LHCN-M2 (cell line): ENCODE measurements at places on chromosomes 12 and 14. TPM values are rescaled to one million over a fixed set of nuclear protein-coding genes. Genes with fewer than 3 reads are reported as not detected.

Gene KLRC2
- total RNA-seq, result 0.96 and 2.0 TPM in 2 replicates

Gene CYP27B1
- total RNA-seq, result 0.90 and 0.98 TPM in 2 replicates

Gene SLC25A21
- total RNA-seq, result 0.19 and 0.57 TPM in 2 replicates

Gene KRT73
- not detected in 2 replicates for total RNA-seq

Gene CPNE6
- not detected in 2 replicates for total RNA-seq

Gene CSRNP2
- 29.7 and 31.5 TPM in 2 replicates for total RNA-seq

Gene P2RX7
- total RNA-seq, result 0.11 and 0.32 TPM in 2 replicates

Gene ZNF705A
- total RNA-seq, result not detected in 2 replicates

Gene PIK3C2G
- not detected in 2 replicates for total RNA-seq

Gene PPP2R5E
- total RNA-seq, result 15.4 and 19.7 TPM in 2 replicates

Gene GUCY2C
- not detected in 2 replicates for total RNA-seq

Gene AHNAK2
- total RNA-seq, result 65.9 and 88.2 TPM in 2 replicates

Gene LBHD2
- total RNA-seq, result not detected in 2 replicates

Gene VRTN
- not detected in 2 replicates for total RNA-seq

Gene FOXG1
- total RNA-seq, result not detected in 2 replicates

Gene ZNF385A
- total RNA-seq, result 2.6 and 3.7 TPM in 2 replicates

Gene KRT80
- 4.2 and 6.7 TPM in 2 replicates for total RNA-seq

Gene ALG10B
- 3.3 and 4.0 TPM in 2 replicates for total RNA-seq

Gene SPTLC2
- 12.5 and 15.6 TPM in 2 replicates for total RNA-seq

Gene ADAMTS20
- total RNA-seq, result 0.17 and 0.32 TPM in 2 replicates
